CD4-positive, alpha-beta T cell treated with Interleukin-12 subunit alpha and Interleukin-12 subunit beta, for 1 hour (primary cell): ENCODE measurements at places on chromosomes 4 and X.

GRCh38 chr4:145047151-145047550 is 50.8 kb downstream of the ANAPC10 start:
- DNase-seq, result no peak

DNA sequence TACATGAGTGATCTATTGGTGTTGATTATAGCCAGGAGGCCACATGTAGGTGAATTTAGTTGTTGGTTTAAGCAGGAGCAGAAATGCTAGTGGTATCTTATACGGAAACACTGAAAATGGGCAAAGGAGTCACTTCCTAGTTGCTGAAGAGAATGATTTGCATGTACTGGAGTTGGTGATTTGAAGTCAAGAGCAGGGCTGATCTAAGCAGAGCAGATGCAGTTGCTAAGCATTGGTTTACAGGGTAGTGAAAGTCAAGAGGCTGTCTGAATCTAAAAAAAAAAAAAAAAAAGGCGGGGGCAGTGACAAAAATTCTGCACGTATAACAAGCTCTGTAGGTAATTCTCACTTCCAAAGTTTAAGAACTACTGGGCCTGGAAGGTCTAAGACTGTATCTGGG is 90.4 kb upstream of the HPRT1 start:
- no peak for DNase-seq

DNA sequence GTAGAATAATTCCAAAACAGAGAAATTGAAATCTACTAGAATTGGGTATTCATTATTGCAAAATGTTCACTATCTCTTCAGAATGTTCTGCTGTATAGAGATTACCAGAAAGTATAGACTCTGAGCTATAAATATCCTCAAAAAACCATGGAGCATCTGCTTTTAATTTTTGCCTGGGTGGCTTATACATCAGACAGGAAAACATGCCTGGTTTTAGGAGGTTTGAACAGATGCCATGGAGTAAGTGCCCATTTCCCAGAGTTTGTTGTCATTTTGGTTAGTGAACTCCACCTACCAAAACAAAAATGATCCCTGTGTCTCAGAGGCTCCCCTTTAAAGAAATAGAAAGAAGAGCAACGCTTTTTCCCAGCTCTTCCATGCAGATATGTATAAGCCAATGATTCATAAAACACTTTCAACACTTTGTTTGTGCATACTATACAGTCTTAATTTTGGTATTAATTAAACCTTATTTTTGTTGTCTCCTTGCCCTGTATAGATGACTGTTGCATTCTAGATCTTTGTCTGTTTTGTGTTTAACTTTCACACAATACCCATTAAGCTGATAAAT is 68.7 kb downstream of the MEPE start:
- no peak for DNase-seq

- no peak for DNase-seq
These were observed 1.1 kb downstream of the BLOC1S4 start for GRCh38 chr4:6716958-6717655.

GRCh38 chr4:184669251-184669650 is 19.7 kb downstream of the PRIMPOL start:
- DNase-seq, result no peak

DNA sequence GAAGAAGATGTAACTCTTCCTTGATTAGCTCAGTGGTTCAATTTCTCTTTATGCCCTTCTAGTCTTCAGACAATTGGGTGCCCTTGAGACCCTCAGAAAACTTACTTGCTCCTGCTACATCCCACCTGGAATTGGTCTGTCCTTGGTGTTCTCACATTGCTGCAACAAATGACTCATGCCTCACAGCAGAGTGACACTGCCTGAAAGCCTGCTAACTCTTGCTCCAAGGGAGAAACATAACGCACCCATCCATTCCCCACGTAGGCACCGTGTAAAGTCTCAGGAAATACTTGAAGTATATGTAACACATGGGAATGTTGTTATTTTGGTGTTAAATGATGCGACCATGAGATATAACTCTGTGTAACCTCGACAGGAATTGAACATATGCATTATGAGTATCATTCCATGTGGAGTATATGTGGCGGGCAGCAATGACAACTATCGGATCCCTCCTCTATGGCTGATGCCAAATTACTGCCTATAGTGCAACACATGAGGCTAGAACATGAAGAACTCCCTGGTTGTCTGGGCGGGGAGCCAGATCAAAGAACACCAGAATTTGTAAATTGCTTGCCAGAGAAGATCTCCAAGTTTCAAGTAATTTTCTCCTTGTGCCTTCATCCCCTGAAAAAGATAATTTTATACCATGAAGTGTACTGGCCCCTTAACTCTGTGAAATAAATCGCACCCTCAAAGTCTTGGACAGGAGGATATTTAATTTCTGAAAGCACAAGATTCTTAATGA is 231.3 kb upstream of the STK26 start:
- no peak for DNase-seq

DNA sequence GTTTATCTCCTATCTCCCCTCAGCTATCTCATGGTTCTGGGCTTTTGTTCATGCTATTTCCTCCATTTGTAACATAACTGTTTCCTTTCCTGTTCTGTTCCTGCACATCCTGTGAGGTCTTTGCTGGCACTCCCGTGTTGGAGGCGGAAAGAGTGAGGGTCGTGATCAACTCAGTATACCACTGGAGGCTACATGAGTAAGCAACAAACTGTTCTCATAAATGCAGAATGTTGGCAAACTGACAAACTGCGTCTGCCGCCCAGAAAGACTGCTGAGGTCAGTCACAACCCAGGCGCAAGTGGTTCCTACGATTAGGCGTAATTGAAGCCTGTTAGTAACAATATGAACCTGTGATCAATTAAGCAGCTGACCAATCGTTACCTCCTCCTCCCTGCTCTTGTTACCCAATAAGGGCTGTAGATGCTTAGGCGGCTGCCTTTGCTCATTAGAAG is 48.8 kb downstream of the C4orf33 start:
- DNase-seq, result no peak

- no peak for DNase-seq
These were observed 110.5 kb upstream of the PAK3 start for GRCh38 chrX:110985470-110985869.

DNA sequence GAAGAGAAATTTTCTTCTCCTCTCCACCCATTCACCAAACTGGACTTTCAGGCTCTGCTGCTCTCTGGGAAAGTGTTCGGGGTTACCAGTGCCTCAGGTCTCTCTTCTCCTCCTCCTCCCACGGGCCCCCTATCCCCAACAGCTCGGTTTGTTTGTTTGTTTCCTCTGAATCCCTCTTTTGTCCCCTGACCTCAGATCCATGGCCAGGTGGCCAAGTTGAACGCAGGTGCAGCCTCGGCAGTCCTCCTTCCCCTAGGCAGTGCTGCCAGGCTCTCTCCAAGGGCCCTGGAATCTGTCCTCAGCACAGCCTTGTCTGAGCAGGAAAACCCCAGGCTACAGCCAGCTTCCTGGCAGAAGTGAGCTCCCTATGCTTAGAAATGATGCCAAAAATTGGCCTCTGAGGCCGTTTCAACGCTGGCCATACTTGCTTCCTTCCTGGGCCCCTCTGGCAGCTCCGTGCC is 60.0 kb downstream of the FHDC1 start:
- no peak for DNase-seq

GRCh38 chrX:274904-275475 is 6.2 kb upstream of the PLCXD1 start:
- DNase-seq, result no peak

GRCh38 chrX:65596270-65597034 is 61.9 kb upstream of the LAS1L start:
- peak; percentile 72 for DNase-seq

- no peak for DNase-seq
These were observed 19.7 kb upstream of the CXCL6 start for GRCh38 chr4:73816814-73817213.

DNA sequence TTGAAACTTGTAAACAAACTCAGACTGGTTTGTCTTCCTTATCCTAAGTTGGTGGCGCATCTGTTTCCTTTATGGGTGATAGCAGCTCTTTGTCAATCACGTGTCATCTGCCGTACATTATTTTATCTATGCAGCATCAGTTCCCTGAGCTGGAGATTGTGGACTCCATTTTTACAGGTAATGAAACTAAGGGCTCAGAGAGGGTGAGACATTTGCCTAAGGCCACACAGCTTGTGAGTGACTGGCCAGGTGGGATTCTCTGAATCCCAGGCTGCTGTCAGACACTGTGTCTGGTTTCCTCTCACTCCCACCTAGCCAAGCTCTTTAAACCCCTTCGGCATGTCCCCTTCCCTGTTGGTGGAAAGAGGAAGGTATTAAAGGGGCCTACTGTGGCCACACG is 41.7 kb upstream of the CLCN4 start:
- DNase-seq, result no peak

- no peak for DNase-seq
These were observed 1827.0 kb downstream of the C4orf33 start for GRCh38 chr4:130922955-130923354.

- no peak for DNase-seq
These were observed 235.2 kb upstream of the HDX start for GRCh38 chrX:84737471-84737871.

- DNase-seq, result no peak
These were observed 155.8 kb downstream of the TEX13C start for GRCh38 chrX:125475482-125475881.

DNA sequence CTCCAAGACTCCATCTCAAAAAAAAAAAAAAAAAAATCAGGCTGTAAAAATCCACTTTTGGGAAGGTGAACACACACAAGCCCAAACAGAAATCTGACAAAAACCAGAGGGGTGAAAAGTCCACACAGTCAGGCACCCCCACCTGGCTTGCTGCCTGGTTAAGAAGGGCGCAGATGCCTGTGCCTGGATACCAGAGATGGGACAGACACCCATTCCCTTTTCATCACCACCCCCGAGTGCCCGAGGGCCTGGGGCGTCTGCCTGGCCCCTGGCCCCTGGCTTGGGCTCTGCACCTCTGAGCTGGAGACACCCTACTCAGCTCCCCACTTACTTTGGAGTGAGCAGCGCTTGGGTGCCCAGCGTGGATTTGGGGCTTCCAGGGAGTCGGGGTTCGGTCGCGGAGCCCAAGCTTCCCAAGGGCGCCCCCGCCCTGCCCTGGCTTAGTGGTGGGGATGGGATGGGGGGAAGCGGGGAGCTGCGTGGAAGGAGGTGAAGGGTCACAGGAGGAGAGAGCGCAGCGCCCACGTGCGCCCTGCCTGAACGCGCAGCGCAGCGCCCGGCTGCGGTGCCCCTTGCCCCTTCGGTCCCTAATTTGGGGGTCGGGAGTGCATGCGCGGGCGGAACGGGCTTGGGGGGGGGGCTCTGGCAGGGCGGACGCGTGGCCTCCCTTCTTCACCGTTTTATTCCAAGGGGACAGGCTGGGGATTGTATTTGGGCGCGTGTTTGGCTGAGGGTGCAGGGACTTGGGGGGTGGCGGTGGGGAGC is 11.3 kb downstream of the SHOX start:
- DNase-seq, result no peak

- no peak for DNase-seq
These were observed 185.9 kb downstream of the SHROOM3 start for GRCh38 chr4:76620723-76621468.

- DNase-seq, result no peak
These were observed 24.0 kb downstream of the UNC5C start for GRCh38 chr4:95524729-95525128.

- no peak for DNase-seq
These were observed 44.2 kb upstream of the PRSS12 start for GRCh38 chr4:118396881-118397622.

DNA sequence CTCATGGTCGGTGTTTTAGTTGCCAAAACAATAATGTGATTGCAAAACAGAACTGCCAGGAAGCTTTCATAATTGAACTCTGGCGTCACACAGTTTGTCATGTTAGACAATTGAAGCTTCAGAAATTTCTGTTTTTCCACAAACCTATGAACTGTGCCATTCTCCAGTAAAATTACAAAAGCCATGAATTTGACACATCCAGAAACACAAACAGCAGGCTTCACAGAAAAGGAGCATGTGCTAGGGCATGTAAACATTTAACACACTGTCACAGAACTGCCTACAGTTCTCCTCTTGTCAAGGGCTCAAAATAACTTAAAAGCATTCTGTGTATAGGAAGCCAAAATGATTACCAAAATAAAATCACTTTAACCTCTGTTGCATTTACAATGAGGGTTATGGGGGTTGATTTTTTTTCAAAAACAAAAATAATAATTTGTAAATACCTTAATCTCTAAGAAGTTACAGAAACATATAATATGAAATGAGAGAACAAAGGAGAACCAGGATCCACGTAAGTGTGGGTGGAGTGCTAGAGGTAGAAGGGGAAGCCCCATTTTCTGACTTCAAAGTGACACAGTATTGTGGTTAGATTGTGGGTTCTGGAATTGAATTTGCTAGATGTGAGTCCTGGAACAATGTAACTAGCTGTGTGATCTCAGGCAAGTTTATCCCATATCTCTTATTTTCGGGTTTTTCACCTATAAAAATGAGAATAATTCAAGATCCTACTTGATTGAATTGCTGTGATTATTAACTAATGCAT is 295.0 kb downstream of the CENPC start:
- DNase-seq, result no peak

GRCh38 chr4:99437723-99438404 is 2.7 kb upstream of the ADH7 start:
- no peak for DNase-seq

GRCh38 chrX:6120329-6120728 is 108.3 kb downstream of the NLGN4X start:
- DNase-seq, result no peak

- DNase-seq, result no peak
These were observed 433 bp upstream of the ADH6 start for GRCh38 chr4:99219479-99219878.

DNA sequence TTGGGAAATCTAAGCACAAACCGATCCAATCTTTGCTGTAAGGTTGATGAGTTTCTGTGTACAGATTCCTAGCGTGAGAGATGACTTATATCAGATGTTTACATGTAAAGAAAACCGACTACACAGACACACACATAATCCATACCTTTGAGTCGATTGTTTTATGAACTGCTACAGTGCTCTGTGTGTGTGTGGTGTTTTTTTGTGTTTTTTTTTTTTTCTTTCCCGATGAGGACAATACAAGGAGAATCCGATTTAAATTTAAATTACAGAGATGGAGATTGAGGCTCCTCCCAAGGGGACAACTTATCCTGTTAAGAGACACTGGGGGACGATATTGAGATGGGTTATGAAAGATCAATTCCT is 461 bp upstream of the SLC9A6 start:
- DNase-seq, result no peak

- DNase-seq, result no peak
These were observed 15.5 kb downstream of the CCNQ start for GRCh38 chrX:153583433-153583832.

- no peak for DNase-seq
These were observed 1391.1 kb downstream of the FSTL5 start for GRCh38 chr4:160772668-160773067.

DNA sequence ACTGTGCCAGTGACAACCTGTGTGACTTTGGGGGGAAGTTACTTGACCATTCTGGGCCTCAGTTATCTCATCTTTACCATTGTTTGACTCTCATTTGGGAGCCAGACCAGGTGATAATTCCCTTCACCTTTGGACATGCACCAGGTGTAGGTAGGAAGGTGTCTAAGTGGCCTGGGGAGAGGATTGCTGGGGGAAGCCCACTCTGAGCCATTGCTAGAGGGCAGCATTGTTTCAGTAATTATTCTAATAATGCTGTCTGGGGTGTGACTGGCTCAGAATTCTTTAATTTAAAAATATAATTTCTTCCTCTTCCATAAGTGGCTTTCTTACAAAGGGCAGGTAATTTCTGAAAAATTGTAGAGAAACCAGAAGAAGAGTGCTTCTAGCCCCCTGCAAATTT is 104.3 kb downstream of the RTL9 start:
- no peak for DNase-seq
